T-cell (primary cell): ENCODE measurements at places on chromosomes 2 and 18. TPM values are rescaled to one million over a fixed set of nuclear protein-coding genes. Genes with fewer than 3 reads are reported as not detected.

Gene FEV
- total RNA-seq = not detected

DNA sequence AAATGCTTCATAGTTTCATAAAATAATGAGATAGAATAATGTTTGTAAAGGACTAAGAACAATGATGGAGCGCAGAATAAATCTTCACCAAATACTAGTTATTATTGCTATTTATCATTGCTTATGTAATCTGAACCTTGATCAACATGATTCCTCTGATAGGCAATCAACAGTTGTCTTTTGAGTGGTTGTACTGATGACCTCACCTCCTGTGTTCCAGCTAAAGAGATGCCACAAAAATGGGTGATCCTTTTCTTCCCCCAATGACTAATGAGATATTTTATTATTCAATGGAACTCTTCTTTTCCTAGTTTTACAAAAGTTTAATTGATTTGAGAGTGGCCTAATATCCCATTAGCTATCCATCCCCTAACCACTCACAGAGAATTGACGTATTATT is 784.0 kb upstream of the FSHR start:
- no peaks in the 10 kb centered on the region for H3K27me3 ChIP-seq
- no peaks in the 10 kb centered on the region for H3K4me1 ChIP-seq
- DNase-seq = no peak
- no peaks in the 10 kb centered on the region for H3K36me3 ChIP-seq
- no peak overlapping the region for H3K4me3 ChIP-seq

DNA sequence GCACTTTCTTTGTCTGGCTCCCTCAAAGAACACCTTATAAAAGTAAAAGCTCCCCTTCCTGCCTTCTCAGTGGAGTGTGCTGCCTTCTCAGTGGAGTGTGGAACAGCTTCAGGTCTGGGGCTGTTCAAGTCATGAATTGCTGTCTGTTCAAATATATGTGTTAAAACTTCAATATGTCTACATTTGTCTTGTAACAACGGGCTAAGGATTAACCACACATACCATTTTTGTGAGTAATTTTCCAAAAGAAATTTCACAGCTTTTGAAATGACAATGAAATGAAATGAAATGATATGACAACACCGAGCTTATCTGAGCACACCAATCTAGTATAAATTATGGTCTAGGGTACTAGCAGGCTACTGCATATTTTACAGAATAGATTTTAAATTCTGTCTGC is 42.9 kb downstream of the CABYR start:
- no peak overlapping the region for H3K4me3 ChIP-seq
- no peak for DNase-seq
- no peak overlapping the region for H3K27ac ChIP-seq
- no peaks in the 10 kb centered on the region for H3K4me1 ChIP-seq
- no peaks in the 10 kb centered on the region for H3K36me3 ChIP-seq

Gene RGPD3
- 0.43 TPM for total RNA-seq

DNA sequence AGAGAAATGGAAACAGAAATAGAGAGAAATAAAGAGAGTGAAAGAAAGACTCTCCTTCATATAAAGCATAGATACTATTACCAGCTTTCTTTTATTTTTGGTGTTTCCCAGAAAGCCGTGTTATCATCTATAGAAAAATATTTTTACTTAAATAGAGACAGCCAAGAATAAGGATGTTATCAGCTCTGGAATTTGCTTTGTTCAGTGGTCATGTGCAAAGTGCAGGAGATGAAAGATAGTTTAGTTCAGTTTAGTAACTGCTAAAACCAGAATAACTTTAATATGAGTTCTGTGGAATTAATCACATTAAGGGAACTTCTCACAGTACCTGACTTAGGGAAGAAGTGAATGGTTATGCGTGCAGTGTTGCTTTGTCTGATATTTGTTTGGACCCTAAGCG is 140.4 kb downstream of the CALCRL start:
- H3K4me1 ChIP-seq = no peaks in the 10 kb centered on the region
- no peak for DNase-seq
- H3K27me3 ChIP-seq = no peaks in the 10 kb centered on the region
- no peak overlapping the region for H3K27ac ChIP-seq

GRCh38 chr18:56825321-56825720 is 174.2 kb downstream of the WDR7 start:
- H3K27me3 ChIP-seq = no peaks in the 10 kb centered on the region
- H3K36me3 ChIP-seq = no peaks in the 10 kb centered on the region

DNA sequence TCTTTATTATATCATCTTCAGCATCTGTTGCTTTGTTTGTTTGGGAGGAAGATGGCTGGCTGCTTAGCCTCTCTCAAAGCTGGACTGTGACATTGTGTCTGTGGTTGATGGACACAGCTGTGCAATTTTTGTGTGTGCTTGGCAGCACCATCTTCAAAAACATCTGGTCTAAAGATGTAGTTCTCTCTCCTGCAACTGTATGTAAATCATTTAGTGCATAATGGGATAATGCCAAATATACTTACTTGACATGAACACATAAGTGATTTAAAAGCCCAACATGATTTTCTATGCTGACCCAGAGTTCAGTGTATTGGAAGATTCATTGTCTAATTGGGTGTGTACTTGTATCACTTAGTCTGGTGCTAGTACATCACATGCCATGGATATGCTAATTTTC is 112.2 kb downstream of the MAP4K4 start:
- no peaks in the 10 kb centered on the region for H3K27me3 ChIP-seq
- peaks cover 26% of the 10 kb centered on the region for H3K4me1 ChIP-seq
- peaks cover 4% of the 10 kb centered on the region for H3K36me3 ChIP-seq
- no peak overlapping the region for H3K4me3 ChIP-seq
